Tibial nerve (tissue), 4 donors: ENCODE measurements at places on chromosomes 2 and 18.

DNA sequence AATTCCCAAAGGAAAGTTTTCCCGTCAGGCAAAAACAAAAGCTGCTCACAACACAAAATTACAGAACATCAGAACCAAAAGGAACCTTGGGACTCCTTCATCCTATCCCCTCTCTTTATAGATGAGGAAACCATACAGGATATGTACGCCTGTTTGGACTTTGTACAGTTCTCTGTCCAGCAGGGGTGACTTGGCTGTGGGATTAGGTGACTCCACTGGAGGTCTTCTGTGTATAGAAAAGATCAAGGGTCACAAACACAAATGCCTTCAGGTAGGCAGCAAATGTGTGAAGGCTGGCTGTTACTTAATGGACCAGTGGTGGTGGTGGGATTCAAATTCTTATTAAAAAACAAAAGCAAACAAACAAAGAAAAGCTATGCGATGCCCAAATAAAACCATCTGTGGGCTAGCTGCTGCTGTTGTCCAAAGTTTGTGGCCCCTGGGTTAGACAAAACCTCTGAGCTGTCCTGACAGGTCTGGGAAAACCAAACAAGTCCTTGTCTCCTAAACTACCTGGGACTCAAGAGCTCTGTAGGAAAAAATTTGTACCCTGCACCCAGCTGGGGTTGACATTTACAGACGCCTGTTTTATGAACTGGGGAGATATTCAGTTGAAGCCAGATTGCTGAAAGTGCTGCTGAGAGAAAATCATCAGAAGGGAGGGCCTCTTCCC, 1.3 kb upstream of the CEP68 start:
- H3K4me1 ChIP-seq = no peaks in the 10 kb centered on the region
- DNase-seq = no peak
- no peak overlapping the region for H3K4me3 ChIP-seq
- H3K27me3 ChIP-seq = no peaks in the 10 kb centered on the region
- H3K27ac ChIP-seq = no peak overlapping the region

DNA sequence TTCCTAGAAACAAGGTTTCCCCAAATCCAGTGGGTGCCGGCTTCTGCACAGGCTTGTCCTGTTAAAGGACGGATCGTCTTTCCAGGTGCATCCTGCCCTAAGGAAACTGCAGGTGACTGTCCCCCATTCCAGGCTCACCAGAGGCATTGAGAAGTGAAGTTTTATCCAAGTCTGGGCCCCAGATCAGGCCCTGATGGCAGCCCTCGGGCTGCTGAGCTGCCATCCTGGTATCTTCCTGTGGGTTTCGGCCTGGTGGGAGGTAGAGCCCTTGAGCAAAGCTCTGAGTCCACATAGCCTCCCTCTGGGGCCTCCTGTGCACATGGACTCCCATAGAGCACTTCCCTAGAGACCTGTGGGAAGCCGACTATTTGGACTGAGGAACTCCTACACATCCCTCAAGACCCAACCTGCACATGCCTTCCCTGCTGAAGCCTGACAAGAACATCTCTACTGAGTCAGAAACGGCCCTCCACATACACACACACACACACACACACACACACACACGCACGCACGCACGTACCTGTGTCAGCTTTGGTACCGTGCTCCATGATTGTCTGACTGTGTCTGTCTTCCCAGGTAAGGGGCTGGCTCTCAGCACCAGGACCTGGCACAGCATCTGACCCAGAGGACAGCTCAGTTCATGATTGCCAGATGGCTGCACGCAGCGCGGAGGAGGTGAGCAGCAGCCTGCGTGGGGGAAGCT, 16.4 kb downstream of the TNS1 start:
- H3K27me3 ChIP-seq = no peaks in the 10 kb centered on the region
- no peak for DNase-seq
- no peaks in the 10 kb centered on the region for H3K36me3 ChIP-seq
- H3K4me1 ChIP-seq = peaks cover 14% of the 10 kb centered on the region
- H3K27ac ChIP-seq = no peak overlapping the region
- no peak overlapping the region for H3K4me3 ChIP-seq

- H3K27ac ChIP-seq = no peak overlapping the region
- no peak overlapping the region for H3K4me3 ChIP-seq
- H3K27me3 ChIP-seq = peaks cover 83% of the 10 kb centered on the region
- no peaks in the 10 kb centered on the region for H3K4me1 ChIP-seq
- H3K36me3 ChIP-seq = no peaks in the 10 kb centered on the region
These were observed 93.9 kb downstream of the INHBB start for GRCh38 chr2:120439637-120440384.

- peaks cover 4% of the 10 kb centered on the region for H3K4me1 ChIP-seq
- H3K27ac ChIP-seq = no peak overlapping the region
- no peak overlapping the region for H3K4me3 ChIP-seq
- no peaks in the 10 kb centered on the region for H3K36me3 ChIP-seq
- DNase-seq = no peak
These were observed 907.2 kb upstream of the CDH2 start for GRCh38 chr18:29084120-29084519.

DNA sequence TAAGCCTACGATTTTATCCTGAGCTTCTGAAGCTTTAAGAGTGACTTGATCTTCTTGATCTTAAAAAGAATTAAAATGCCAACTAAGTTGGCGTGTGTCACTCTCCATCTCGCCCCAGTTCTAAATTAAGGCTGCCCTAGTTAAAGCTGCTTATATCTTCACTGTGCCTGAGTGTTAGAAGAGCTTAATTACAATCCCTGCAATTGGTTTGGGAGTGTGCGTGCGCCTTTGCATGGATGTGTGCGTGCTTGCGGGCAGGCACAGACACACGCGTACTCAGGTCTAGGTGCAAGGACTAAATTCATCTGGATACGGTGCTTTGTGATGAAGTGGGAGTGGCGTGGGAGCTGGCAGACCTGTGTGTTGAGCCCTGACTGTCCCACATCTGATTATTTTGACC, 201.5 kb downstream of the FAM210A start:
- DNase-seq = no peak
- H3K27me3 ChIP-seq = no peaks in the 10 kb centered on the region
- H3K36me3 ChIP-seq = no peaks in the 10 kb centered on the region
- no peaks in the 10 kb centered on the region for H3K4me1 ChIP-seq

GRCh38 chr2:127023504-127023903, 83.5 kb downstream of the BIN1 start:
- H3K4me3 ChIP-seq = no peak overlapping the region
- no peaks in the 10 kb centered on the region for H3K36me3 ChIP-seq
- no peak overlapping the region for H3K27ac ChIP-seq

DNA sequence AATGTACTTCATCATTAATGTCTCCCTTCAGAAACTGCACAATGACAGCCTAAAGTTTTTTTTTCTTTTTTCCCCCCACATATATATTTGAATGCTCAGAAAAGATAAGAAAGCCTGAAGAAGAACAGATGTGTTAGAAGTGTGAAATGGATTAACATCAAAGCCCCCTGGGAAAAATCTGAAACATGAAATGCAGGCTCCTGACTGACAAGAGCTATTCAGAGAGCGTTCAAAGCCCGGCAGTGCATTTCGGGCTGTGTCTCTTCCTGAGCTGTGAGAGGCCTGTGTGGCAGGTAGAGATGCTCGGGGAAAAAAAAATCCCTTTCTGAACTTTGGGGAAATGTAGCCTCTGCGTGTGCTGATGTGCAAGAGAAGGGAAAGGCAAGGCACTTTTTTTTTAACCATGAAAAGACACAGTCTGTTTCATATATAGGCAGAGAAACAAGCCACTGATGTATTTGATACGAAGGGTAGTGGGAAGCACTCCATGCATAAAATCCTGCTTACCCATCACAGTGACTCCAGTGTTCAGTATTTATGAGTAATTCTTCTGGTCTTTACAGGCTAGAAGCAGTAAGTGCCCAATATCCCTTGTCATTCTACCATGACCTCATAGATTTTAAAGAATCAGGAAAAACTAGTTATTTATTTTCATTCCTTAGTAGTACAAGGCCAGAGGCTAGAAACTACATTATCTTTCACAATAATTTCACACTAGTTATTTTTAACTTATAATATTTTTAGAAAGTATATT, 1574.2 kb upstream of the PIK3C3 start:
- no peak for DNase-seq
- no peaks in the 10 kb centered on the region for H3K36me3 ChIP-seq

DNA sequence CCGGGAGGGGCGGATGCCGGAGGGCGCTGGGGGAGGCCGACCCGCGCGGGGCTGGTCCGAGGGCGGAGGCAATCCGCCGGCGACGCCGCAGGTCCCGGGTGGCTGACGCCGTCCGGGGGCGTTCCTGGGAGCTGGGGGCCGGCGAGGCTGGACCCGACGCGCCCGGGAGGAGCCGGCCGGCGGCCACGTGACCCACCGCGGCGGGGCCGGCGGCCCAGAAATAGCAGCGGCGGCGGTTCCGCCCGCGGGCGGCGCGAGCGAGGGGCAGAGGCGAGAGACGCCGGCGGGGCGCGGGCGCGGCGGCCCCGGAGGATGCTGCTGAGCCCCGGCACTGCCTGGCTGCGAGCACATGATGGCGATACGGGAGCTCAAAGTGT, at the start of gene RAB31:
TSS of gene RAB31 (plus strand) at position 245 of the 377 bp plus-strand sequence. CDS start at position 350, 105 bp downstream.
- no peaks in the 10 kb centered on the region for H3K36me3 ChIP-seq
- H3K4me3 ChIP-seq = peak within 1 kb of the TSS; percentile 90
- peak within 1 kb of the TSS; percentile 99 for H3K27ac ChIP-seq
- peak; percentile 59 for DNase-seq

DNA sequence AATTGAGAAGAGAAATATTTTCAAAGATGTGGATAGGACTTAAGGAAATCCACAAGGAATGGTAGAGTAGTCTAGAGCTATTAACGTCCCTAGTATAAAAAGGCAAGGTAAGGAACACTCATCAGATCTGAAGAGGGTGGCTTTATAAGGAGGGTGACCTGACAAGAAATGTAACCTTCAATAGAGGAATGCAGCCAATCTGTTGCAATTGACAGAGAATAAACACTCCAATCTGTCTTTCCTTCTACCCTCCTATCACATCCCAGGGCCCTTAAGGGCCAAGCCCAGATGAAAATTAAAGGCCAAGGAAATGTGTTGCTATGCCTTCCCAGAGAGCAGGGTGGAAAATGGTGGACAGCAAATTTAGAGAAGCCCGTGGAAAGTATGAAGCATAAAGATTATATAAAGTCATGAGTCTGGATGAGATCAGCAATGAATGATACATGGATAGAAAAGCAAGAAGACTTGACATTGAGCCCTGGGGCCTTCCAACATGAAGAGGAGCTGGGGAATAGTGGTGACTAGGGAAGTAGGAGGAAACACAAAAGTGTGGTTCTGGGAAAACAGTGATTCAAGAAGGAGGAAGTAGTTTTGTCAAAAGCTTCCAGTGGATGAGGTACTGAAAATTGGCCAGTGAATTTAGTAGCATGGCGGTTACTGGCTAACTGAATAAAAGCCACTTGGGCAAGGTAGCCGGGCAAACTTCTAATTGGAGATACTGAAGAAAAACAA, 270.6 kb upstream of the TANK start:
- no peak overlapping the region for H3K4me3 ChIP-seq
- H3K4me1 ChIP-seq = no peaks in the 10 kb centered on the region
- no peaks in the 10 kb centered on the region for H3K36me3 ChIP-seq

DNA sequence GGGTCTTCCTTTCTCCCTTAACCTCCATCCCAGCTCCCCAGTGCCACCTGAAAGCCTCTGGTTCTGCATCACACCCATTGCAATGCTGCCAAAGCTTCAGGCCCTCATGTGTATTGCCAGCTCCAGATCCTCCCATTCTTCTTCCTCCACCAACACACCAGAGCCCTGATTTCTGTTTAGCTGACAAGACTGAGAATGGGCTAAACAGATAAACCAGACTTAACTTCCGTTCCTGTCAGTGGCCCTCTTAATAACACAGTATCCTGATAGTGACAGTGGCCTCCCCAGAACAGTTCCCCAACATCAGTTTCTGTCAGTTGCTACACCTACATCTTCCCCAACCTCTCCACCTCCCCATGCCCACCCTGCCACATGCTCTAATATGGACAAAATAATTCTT, 31.3 kb upstream of the C1D start:
- DNase-seq = no peak
- H3K4me1 ChIP-seq = no peaks in the 10 kb centered on the region
- H3K4me3 ChIP-seq = no peak overlapping the region
- no peaks in the 10 kb centered on the region for H3K36me3 ChIP-seq
- no peaks in the 10 kb centered on the region for H3K27me3 ChIP-seq

DNA sequence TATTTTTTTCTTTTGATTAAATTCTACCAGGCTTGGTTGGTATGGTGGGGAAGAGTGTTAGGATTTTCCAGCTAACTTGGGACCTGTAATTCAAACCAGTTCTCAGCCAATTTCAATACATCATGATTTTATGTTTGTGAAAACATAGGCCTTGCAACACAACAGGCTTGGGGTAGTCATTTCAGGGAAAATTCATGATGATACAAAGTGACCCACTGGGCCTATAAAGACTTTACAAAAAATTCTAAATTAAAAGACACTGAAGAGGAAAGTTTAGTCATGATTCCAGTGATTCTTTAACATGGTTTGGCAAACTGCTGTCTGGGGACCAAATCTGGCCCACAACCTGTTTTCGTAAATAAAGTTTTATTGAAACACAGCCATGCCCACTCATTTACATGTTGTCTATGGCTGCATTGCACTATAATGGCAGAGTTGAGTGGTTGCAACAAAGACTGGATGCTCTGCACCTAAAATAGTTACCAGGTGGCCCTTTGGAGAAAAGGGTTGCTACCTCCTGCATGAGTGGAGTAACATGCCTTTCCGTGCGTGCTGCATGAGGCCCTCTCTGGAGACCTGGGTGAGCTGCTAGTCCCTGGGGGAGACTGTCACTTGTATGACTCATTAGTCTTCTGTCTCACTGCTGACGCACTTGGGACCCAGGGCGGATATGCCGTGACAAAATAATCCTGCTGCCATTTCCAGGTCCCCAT, 73.6 kb downstream of the NPAS2 start:
- H3K27me3 ChIP-seq = no peaks in the 10 kb centered on the region
- no peaks in the 10 kb centered on the region for H3K4me1 ChIP-seq
- DNase-seq = no peak
- no peaks in the 10 kb centered on the region for H3K36me3 ChIP-seq
- no peak overlapping the region for H3K27ac ChIP-seq
- no peak overlapping the region for H3K4me3 ChIP-seq

DNA sequence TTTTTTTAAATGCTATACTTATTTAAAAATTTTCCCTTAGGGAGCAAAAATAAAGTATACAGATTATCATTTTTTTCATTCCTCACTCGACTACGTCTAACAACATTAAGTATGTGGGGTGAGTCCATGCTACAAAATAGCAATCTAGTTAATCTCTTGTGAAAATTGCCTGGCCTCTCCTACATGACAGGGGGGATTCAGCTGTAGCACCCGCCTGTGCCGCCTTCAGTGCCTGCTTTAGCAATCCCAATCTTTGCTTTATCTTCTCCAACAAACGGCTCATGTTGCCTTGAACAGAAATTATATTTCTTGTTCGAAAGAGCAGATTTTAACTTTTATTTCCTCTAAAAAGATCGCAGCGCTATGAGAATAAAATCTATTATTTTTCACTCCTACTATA, 2.4 kb upstream of the SOX11 start:
- H3K4me1 ChIP-seq = no peaks in the 10 kb centered on the region
- H3K27me3 ChIP-seq = peaks cover 48% of the 10 kb centered on the region
- no peak for DNase-seq
- no peak overlapping the region for H3K27ac ChIP-seq

DNA sequence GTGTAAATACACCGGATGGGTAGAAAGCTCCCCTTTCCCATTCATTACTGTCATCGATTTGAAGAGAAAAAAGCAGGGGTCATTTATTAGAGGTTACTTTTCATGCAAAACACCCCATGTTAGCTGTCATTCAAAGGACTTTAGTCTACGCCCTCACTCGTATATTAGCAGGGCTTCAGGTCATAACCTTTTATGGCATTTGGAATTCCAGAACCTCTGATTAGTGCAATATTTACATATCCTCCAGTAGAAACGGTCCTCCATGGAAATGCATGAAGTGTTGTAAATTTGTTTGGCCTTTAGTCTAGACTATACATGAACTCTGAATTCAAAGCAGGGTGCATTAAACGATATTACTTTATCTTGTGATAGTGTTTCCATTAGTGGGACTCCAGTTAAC, 180.5 kb downstream of the ZNF516 start:
- DNase-seq = no peak
- peaks cover 7% of the 10 kb centered on the region for H3K4me1 ChIP-seq
- no peaks in the 10 kb centered on the region for H3K27me3 ChIP-seq
- no peak overlapping the region for H3K27ac ChIP-seq
